ENCODE measurements at places on chromosomes 13 and 19.
A peak's percentile ranks its signal among the peaks of the same experiment; 100 is the strongest.

DNA sequence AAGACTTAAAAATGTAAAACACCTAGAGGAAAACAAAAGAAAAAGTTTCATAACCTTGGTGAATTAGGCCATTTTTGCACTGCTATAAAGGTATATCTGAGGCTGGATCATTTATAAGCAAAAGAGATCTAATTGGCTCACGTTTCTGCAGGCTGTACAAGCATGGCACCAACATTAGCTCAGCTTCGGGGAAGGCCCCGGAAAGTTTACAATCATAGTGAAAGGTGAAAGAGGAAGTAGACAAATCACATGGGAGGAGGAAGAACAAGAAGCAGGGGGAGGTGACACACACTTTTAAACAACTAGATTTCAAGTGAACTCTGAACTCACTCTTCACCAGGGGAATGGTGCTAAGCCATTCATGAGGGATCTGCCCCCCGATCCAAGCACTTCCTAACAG, 1358.5 kb upstream of the PCDH9 start:
- DNase-seq: no peak

GRCh38 chr13:29266261-29266660, 329.2 kb downstream of the SLC7A1 start:
- no peak for DNase-seq

GRCh38 chr13:110897014-110897413, 17.9 kb downstream of the ANKRD10 start:
- DNase-seq: no peak

- no peak for DNase-seq
These were observed 575.6 kb downstream of the DCT start for GRCh38 chr13:93903909-93904308.

GRCh38 chr13:31699650-31700049, 39.7 kb upstream of the RXFP2 start:
- DNase-seq: no peak

- DNase-seq: peak; percentile 49
These were observed 5.0 kb upstream of the LENG1 start for GRCh38 chr19:54164369-54165068.

- DNase-seq: no peak
These were observed 21.1 kb downstream of the PROSER1 start for GRCh38 chr13:39016787-39017186.

DNA sequence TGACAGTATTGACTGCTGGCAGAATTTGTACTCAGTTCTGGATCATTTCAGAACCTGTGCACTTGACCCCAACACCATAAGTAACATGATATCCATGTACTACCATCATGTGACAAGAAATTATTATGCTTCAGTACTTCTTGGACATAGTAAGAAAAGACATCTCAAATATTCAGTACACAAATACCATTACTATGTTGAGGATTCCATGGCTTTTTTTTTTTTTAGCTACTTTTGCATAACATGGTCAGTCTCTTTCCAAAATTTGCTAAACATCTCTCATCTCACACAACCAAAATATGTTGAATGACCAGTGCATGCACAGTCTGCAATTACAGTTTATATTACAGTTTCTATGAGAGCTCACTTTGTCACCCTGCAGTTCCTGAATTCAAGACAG, 85.3 kb downstream of the FLT1 start:
- no peak for DNase-seq

DNA sequence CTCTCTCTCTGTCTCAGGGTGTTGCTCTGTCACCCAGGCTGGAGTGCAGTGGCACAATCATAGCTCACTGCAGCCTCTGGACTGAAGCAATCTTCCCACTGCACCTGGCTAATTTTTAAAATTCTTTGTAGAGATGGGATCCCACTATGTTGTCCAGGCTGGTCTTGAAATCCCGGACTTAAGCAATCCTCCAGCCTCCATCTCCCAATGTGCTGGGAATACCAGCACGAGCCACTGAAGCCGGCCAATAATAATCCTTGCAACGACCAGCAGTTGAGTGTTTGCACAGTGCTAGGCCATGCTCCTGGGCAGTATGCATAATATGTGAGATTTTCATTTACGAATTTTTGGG, 640 bp upstream of the EPOR start:
- no peak for DNase-seq

DNA sequence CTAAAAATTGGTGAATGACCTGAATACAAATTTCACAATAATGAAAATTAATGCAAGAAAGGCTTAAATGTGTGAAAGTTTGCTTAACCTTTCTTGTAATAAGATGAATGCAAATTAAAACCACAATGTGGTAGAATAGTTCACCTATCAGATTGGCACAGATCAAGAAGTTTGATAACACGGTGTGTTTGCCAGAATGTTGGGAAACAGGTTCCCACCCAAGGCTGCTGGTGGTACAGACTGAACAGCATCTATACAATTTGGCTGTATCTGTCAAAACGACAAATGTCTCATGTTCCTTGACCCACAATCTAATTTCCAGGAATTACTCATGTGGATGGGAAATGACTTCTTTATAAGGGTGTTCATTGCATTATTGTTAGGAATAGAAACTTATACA, 8.6 kb upstream of the IRS2 start:
- no peak for DNase-seq

DNA sequence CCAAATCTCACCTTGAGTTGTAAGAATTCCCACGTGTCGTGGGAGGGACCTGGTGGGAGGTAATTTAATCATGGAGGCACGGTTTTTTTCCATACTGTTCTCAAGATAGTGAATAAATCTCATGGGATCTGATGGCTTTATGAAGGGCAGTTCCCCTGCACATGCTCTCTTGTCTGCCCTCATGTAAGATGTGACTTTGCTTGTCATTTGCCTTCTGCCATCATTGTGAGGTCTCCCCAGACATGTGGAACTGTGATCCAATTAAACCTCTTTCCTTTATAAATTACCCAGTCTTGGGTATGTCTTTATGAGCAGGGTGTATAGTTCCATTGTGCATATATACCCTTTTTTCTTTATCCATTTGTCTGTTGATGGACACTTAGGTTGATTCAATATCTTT, 13.1 kb downstream of the SCEL start:
- no peak for DNase-seq

DNA sequence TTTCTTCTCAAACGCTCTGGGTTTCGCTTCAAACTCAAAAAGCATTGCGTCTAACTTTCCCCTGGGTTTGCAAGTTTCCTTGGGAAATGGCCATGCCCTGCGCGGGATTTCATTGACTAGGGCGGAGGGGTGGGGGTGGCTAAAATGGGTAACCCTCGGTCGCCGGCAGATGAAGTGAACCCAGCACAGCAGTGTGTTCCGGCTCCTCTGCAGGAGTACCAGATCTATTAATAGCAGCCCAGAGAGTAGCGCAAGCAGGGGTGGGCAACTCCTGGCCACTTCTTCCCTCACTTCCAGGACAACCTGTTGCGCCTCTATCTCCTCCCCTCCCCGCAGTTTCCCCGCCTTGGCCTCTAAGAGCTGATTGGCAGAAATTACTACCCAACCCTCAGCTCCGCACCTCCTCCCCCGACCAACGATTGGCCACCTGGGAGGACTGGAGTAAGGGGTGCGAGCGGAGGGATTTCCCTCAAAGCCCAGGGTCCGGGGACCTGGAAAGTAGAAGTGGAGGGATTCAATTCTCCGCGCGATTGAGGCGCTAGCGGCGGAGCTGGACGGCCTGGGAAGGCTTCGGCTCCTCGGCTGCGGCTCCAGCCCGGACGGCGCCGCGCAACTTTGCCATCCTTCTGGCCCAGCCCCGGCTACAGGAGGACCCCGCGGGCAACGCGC, at the start of gene FREM2:
FREM2 (plus strand) TSS at position 501 of the 669 bp plus-strand sequence. CDS start 268 bp downstream, outside the sequence.
- no peak for DNase-seq

- no peak for DNase-seq
These were observed 16.9 kb downstream of the IZUMO4 start for GRCh38 chr19:2113439-2114211.

- DNase-seq: no peak
These were observed 62.4 kb downstream of the MBD3L2B start for GRCh38 chr19:6958791-6959190.

- DNase-seq: no peak
These were observed 91.1 kb downstream of the RAB20 start for GRCh38 chr13:110470272-110471009.

- DNase-seq: no peak
These were observed 277.8 kb downstream of the POU4F1 start for GRCh38 chr13:78325585-78325984.

DNA sequence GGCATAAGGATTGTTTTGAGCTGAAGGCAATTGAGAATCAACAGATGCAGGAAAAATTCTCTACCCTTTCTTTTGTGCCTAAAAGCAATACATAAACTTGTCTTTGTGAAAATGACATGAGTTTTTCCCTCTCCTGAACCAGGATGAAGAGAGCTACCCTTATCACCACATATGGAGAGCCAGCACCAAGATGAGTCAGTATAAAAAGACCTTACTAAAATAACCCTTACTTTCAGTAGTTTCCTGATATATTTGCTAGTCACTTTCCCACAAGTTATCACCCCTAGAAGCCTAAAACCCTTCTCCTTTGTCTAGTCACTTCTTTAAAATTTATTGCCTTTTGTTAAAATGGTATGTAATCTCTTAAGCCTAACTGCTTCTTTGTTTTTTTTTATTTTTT, 61.9 kb upstream of the ANKRD10 start:
- no peak for DNase-seq

GRCh38 chr13:109750221-109750775, 36.1 kb downstream of the IRS2 start:
- DNase-seq: no peak

DNA sequence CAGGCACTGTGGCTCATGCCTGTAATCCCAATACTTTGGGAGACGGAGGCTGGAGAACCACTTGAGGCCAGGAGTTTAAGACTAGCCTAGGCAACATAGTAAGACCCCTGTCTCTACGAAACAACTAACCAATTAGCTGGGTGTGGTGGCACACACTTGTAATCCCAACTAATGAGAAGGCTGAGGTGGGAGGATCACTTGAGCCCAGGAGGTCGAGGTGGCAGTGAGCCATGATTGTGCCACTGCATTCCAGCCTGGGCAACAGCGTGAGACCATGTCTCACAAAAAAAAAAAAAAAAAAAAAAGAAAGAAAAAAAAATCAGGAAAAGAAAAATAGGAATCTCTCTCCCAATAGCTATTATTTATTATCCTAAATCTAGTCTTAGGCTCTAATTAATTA, 56.8 kb upstream of the UBAC2 start:
- DNase-seq: no peak

DNA sequence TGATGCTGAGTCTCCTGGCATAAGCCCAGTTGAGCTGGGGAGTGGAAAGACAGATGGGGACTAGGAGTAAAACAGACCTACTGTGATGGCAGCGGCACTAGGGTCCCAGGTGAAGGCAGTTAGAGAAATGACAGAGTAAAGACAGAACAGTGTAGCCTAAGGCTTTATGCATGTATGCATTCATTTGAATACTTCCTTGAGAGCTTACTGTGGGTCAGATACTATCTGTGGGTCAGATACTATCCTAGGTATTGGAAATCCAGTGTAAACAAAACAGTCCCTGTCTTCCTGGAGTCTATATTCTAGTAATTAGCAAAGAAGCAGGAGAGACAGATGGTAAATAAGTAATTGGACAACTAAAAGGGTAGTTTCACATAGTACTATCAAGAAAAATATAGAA, 73.7 kb upstream of the LRCH1 start:
- DNase-seq: no peak

- DNase-seq: no peak
These were observed 234.9 kb downstream of the PCDH9 start for GRCh38 chr13:66995203-66995611.

DNA sequence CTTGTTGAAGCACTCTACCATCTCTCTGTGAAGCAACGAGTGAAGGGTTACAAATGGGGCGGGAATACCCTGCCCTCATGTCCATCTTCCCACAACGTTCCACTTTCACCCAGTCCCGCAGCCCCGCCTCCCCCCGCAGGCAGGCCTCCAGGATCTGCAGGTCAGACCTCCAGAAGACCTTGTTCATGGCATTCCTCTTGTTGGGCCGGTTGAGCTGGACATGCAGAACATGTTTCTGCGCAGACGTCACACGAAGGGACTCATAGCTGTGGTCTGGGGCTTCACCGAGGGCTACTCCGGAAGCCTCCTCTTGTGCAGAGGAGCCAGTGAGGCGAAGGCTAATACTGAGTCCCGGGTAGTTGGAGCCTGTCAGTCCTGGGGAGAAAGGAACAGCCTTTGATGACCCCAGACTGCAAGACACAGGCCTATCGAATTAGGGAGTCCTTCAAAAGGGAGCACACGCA, 420 bp downstream of the ECH1 start:
- DNase-seq: no peak

- no peak for DNase-seq
These were observed 204.7 kb downstream of the SHISA2 start for GRCh38 chr13:25847145-25847544.

DNA sequence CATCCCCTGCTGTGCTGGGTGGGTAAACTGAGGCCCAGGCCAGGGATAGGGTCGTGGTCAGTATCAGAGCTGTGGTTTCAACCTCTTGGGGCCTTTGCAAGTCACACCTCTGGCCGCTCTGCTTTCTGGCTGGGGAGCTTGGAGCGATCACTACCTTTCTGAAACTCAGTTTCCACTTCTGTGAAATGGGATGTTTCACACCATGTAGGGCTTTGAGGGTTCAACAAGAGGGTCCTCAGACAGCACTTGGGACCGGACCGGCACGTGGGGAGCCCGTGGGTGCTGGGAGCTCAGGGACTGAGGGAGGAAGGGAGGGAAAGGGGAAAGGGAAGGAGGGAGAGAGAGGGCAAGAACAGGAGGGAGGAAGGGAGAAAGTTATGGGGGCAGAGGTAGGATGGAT, 21.1 kb downstream of the PGLS start:
- no peak for DNase-seq

GRCh38 chr13:38093425-38093824, 223.9 kb upstream of the TRPC4 start:
- no peak for DNase-seq

DNA sequence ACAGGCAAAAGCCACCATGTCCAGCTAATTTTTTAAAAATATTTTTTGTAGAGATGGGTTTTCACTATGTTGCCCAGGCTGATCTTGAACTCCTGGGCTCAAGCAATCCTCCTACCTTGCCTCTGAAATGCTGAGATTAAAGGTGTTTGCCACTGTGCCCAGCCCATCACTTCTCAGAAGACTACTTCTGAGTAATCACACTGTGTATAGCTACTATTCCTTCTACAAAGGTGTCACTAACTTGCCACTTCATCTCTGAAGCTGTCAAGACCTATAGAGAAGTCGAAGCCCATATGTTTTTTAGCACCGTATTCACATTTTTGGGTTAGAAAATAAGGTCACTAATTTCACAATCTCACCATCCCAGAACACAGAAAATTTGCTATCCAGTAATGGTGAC, 36.0 kb upstream of the FNDC3A start:
- DNase-seq: no peak

DNA sequence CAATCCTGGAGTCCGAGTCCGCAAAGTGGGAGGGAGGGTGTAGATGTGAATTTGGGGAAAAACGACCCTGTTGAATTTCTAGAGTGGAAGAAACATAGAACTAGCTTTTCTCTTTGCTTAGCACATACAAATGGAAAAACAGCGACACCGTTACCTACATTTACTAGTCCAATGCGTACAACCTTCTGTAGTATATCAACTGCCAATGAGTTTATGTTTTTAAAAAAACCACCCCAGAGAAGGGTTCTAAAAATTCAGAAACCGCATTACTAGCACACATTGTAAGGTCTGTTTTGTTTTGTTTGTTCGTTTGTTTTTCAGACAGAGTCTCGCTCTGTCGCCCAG, 332 bp upstream of the SUPT20H start:
- no peak for DNase-seq

- no peak for DNase-seq
These were observed 39.9 kb downstream of the MTMR6 start for GRCh38 chr13:25247360-25247759.
